T-helper 22 cell (primary cell): ENCODE measurements at places on chromosomes 3 and 15.

DNA sequence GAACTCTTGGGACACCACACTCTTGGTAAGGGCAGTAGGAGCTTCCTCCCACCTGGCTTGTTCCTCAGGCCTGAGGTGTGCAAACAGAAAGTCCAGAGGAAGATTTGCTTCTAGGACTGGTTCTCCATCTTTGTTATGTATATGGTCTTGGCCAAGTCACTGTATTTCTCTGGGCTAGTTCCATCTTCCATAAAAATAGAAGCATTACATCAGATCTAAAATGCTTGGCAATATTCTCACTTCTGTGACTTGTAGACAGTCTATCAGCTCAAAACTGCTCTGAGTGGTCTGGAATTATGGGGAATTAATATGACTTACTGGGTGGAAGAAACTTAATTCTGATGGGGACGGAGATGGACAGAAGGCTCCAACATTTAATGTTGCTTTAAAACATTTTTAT lies 55.2 kb downstream of the TMEM108 start:
- no peak for DNase-seq

DNA sequence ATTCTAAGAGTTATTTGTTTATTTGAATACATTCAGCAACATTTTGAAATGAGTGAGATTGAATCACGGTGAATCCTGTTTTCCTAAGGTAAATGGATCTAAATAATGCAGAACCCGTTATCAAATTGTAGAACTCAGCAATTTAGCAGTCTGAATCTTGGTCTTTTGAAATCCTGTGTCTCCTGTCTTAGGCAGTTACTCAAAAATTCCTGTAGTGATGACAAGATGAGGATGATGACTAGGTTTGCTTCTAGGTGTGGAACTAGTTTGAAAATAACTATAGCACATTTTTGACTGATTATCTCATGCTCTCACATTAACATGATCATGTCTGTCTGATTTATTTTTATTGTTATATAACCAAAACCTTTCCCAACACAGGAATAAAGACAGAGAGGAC lies 115.0 kb downstream of the RAP2B start:
- no peak for DNase-seq

- no peak for DNase-seq
Measured at GRCh38 chr3:188573956-188574355, 420.0 kb downstream of the LPP start.

DNA sequence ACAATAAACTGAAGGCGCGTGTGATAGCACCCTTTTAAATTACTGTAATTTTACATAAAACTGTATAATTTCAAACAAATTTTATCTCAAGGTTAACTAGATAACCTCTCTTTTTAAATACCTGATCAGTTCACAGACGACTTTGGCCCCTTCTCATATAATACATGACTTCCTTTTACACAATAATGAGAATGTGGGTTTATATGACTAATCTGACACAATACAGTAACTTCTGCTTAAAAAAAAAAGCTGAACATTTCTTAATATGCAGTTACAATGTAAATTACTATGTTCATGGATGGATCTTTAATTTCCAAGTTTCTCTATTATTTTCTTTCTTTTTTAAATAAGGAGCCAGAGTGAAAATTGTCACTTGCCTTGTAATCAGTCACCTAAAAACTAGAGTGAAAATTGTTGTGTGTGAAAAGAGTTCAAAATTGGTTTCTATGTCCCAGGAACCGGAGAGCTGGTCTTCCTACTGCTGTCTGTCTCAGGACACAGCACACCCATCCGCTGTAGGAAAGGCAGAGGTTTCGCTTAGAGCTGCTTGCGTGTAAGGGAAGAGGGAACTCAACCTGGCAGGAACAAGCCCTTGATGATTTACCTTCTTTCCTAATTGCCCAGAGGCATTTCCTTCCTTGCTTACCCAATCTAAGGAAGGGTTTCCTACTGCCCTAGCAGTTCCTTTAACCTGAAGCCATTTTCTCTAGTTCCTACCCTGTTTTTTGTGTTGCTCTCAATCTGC lies 33.3 kb downstream of the PLD1 start:
- DNase-seq: no peak

DNA sequence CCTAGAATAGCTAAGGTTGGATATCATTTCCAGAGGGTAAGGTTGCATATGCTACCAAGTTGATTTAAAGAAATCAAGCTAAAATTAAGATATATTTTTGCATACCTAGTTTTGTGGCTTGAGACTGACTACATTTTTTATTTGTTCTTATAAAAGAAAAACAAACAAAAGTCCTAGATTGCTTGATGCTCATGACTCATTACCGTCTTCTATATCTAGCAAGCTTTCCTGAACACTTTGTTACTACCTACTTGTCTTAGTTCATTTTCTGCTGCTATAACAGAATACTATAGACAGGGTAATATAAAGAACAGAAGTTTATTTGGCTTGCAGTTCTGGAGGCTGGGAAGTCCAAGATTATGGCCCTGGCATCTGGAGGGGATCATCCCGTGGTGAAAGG lies 152.1 kb upstream of the THRB start:
- DNase-seq: no peak

DNA sequence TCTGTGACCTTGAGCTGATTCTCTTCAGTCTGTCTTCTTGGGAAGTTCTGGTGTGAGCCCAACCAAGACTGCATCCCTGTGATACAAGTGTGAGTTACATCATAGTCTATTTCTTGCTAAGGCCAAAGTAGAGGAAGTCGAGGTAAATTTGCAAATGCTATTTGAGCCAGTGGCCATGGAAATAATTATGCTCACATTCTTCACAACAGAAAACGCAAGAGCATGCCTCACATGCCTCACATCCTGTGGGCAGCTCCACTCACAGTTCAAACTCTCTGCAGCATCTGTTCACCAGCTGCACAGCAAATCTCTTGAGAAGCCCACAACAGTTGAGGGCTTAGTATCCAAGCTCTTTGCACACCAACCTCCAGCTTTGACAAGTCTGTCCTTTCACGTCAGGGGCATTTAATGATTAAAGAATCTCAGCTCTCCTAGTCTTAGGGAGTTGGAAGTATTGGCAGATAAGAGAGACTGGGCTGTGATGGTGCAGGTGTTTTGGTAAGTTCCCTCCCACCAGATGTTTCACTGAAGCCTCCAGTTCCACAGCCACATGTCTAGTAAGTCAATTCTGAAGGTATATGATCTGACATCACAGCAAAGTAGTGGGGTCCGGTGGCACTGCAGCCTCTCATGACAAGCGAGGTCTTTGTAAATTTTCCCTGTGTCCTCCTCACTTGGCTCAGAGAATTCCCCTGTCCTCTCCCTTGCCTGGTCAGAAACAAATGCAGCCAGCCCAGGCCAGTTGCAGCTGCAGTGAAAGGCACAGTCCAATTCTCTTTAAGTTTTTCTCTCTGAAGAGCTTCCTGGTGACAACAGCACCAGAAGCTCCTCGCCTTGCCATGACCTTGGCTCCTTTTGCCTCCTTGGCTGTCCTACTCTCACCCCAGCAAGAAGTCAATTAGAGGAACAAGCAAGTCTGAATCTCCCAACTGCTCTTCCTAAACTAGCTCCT lies 166.1 kb downstream of the SSR3 start:
- no peak for DNase-seq

- DNase-seq: no peak
Measured at GRCh38 chr15:27092390-27092789, 121.4 kb downstream of the GABRG3 start.

GRCh38 chr3:23921052-23921511 lies 4.2 kb downstream of the RPL15 start:
- DNase-seq: no peak

GRCh38 chr3:140378571-140379340 lies 299.1 kb upstream of the TRIM42 start:
- no peak for DNase-seq

- no peak for DNase-seq
Measured at GRCh38 chr15:100060276-100060926, 281.4 kb downstream of the ADAMTS17 start.

DNA sequence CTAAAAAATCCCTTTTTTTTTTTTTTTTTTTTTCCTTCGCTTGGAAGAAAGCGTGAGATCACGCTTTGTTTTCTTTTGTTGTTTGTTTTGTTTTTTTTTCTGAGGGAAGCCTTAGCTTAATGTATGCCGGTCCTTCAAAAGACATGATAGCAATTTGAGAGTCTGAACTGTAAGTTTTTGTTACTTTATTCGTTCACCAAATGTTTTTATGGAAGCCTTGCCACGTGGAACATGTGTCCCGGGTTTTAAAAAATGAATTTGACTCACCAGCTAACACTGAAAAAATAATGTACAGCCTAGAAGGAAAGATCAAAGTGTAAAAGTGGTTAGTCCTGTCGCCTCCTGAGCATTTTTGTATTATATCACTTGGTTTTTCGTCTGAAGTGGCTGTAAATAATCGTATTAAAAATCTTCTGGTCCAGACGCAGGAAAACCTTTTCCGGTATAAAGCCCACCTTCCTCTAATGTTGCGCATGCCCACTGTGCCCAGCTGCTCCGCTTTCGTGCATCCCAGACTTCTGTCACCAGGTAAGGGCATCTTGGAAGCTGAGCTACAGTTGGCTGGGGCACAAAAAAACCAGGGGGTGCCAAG lies 795 bp upstream of the MYNN start:
- no peak for DNase-seq

DNA sequence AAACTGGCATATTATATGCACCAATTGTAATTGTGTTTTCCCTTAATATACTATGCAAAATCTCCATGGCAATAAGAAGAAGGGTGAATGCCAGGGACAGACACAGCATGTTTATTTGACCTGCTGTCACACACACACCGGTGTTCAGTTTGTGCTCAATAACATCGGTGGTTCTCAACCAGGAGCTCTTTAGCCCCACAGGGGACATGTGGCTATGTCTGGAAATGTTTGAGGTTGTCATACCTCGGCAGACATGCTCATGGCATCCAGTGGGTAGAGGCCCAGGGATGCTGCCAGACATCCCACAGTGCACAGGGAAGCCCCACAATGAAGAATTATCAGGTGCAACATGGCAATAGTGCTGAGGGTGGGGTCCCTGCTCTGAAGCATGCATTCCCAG lies 38.2 kb downstream of the GLB1 start:
- DNase-seq: no peak

DNA sequence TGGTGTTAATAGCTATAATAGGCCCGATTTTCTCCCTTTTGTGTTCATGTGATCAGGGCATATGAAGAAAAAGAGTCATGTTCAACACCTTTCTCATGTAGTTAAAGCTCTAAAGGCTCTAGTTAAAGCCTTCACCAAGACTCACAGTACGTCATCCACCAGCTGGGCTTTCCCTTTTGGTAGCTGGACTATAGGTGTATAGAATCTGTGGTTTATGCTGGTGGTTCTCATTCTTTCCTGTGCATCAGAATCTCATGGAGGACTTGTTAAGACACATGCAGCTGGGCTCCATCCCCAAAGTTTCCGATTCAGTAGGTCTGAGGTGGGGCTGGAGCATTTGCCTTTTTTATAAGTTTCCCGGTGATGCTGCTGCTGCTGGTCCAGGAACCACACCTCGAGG lies 31.0 kb downstream of the CFAP91 start:
- DNase-seq: no peak

GRCh38 chr15:98805434-98806274 lies 157.3 kb downstream of the IGF1R start:
- DNase-seq: no peak

GRCh38 chr3:39082666-39083313 lies 24.6 kb downstream of the GORASP1 start:
- DNase-seq: no peak

GRCh38 chr3:113291572-113291971 lies 80.2 kb downstream of the BOC start:
- DNase-seq: no peak

DNA sequence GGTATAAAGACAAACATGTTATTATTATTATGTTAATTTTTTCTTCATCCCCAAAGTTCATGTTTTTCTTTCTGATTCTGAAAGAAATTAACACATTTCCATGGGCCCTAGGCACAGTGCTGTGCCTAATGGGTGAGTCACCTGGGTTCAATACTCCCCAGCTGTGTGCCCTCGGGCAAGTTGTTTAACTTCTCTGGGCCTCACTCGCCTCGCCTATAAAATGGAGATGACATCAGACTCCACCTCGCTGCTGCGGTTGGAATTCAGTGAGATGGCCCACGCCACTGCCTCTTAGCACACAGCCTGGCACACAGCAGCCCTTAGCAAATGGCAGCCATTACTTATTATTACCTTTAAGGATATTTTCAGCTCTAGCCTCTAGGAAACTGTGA lies 22.6 kb downstream of the DNASE1L3 start:
- no peak for DNase-seq

GRCh38 chr3:182255158-182255557 lies 538.1 kb upstream of the ATP11B start:
- no peak for DNase-seq

DNA sequence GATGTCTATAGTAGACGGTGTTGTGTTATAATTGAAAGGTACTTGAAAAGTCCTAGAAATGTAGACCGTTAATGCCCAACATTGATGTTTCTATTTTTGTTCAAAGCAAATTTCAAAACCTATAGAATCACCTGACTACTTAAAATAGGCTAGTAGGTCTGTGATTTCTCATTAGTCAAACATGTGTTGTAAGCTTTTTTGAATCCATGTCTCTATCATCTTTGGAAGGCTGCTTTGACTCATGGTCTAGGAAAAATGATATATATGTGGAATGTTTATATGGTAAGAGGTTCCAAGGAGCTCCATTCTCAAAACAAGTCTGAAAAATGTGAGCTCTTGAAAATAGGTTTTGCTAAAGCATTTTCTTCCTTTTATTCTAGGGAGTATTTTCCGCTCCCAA lies 375.3 kb downstream of the LPP start:
- no peak for DNase-seq

DNA sequence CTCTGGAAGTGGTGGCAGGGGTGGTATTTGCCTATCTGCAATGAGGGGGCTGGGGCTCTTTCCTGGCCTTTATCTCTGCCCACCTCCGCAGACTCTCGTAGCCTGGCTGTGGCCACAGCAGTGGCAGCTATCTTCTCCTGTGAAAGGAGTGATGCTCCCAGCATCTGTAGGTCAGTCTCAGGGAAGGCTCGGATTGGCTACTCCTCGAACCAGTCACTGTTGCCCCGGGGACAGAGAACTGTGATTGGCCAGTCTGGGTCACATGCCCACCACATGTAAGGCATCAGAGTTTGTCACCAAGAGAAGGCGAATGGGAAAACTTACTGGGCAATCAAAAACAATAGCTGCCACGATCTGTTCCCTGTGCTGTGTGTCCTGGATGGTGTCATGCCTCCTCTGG lies 30.1 kb upstream of the FGD5 start:
- DNase-seq: no peak

DNA sequence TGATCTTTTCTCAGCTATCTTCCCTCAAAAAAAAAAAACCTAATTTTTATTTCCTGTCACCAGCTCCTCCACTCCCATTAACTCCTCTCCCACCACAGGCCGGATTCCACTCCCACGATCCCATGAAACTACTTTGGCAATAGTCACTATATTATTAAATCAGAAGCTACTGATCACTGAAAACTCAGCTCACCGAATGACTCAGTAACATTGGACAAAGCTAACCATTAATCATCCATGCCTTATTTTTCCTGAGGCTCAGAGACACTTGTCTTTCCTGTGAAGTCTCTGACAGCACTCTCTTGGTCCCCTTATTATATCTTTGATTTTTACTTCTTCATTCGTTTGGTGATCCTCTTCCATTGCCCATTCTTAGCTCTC lies 260.2 kb downstream of the CGGBP1 start:
- no peak for DNase-seq

GRCh38 chr3:41833628-41834027 lies 128.3 kb downstream of the ULK4 start:
- DNase-seq: no peak

GRCh38 chr15:75468913-75469598 lies 17.6 kb upstream of the SIN3A start:
- DNase-seq: no peak

- no peak for DNase-seq
Measured at GRCh38 chr3:169508426-169508825, 155.1 kb downstream of the MECOM start.
